ENCODE measurements at places on chromosomes 2 and 18.

GRCh38 chr18:45161850-45162249 lies 453.4 kb upstream of the SLC14A2 start:
- DNase-seq = no peak

- DNase-seq = no peak
These were observed 36.4 kb upstream of the GAREM1 start for GRCh38 chr18:32507093-32507492.

DNA sequence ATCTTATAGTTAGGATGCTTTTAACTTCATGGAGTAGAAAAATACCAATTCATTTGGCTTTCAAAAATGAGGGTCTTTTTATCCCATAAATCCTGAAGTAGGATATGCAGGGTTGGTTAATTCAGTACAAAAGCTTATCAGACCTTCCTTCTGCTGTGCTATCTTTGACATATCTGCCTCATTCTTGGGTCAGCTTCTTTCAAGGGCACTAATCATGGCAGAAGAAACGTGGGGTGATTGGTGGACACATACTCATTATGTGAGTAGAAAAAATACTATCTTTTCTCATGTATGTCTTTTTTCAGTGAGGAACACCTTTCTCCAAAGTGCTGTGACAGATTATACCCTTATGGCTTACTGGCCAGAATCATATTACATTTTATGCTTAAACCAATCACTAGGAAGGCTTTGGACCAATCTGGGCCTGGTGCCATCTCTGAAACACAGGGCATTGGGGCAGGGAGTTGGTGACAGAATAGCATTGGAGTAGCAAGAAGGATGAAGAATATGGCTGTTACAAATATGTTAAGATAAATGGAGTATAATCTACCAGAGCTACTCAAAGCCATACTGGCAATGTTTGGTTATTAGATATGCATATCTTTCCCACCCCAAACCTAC lies 10.1 kb downstream of the UGP2 start:
- DNase-seq = no peak

DNA sequence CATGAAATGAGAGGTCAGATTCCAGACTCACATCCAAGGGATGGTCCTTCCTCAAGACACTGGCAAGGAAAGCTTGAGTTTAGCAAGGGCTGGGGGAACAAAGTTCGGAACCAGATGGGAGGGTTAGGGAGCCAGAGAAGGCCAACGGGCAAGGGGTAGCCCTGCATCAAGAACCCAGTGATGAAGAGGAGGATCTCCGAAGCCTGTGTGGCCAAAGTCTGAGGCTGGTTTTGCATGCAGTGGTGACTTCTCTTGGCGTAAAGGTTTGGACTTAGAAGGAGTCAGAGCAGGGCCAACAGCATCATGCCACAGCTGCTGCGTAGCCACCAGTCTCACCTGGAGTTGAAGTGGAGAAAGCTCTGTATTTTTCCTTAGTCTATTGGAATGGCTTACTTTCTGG lies 123.5 kb upstream of the ALPP start:
- DNase-seq = no peak

DNA sequence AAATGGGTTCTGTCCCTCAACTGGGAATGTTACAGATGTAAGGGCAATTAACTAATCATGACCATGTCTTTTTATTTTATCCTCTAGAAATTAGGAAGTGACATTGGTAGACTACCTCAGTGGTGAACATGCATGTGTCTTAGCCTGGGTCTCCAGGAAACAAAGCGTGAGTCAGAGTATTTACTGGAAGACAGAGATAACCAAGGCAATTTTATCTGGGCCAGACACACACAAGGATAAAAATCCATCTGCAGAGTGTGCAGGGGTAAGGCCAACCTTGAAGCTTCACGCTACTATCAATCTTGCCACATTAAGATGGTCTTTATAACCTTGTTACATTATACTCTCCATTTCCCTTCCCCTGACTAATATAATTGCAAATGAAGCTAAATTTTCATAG lies 487.5 kb downstream of the SUCLG1 start:
- DNase-seq = no peak

GRCh38 chr2:203900253-203900652 lies 32.7 kb downstream of the CTLA4 start:
- DNase-seq = no peak

- no peak for DNase-seq
These were observed 11.9 kb downstream of the WDR43 start for GRCh38 chr2:28906376-28906775.

DNA sequence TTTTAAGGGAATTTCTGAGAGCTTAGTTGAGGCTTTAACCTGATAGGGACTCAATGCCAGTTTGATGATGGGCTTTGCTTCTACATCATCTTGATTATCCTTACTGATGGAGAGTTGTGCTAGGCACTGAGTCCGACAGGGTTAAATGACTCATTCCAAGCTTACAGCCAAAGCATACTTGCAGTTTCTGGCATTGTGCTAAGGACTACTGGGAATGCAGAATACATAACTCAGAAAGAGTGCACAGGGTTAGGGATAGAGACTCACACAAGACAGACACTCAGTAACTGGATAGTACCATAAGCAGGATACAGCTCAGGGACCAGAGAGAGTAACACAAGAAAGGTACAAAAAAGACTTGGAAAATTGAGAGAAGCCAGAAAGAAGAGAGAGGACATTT lies 94.1 kb upstream of the SLC14A2 start:
- peak; percentile 22 for DNase-seq

GRCh38 chr2:149808556-149808955 lies 221.0 kb upstream of the MMADHC start:
- no peak for DNase-seq

GRCh38 chr2:138531913-138532312 lies 30.3 kb downstream of the SPOPL start:
- no peak for DNase-seq

- no peak for DNase-seq
These were observed 337.0 kb downstream of the RAD51AP2 start for GRCh38 chr2:17181051-17181752.

GRCh38 chr2:83282043-83282795 lies 1176.9 kb downstream of the SUCLG1 start:
- DNase-seq = no peak

DNA sequence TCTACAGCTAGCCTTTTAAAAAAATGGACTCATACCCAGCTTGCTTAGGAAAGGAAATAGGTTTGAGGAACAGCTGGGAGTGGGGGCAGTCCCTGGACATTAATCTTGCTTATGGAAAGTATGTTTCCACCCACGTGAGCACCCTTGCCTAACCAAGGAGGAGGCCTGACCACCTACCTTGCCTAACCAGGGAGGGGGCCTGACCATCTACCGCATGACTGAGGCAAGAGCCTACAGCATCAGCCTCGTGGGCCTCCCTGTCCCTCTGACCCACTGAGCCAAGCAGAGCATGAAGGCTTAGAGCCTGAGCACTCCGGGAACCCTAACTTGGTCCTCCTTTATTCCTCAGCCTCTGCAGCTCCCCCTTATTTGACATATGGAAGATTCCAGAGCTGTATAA lies 20.2 kb downstream of the PRKAG3 start:
- no peak for DNase-seq

- no peak for DNase-seq
These were observed 127.9 kb downstream of the EVA1A start for GRCh38 chr2:75432761-75433361.

- peak; percentile 79 for DNase-seq
These were observed at the start of gene SP110 for GRCh38 chr2:230219419-230220331. Gene SP110 (minus strand): TSS chr2:230219984. CDS start chr2:230216927, 3,057 bp downstream.

- no peak for DNase-seq
These were observed 657 bp downstream of the ARL6IP6 start for GRCh38 chr2:152718909-152719645.

DNA sequence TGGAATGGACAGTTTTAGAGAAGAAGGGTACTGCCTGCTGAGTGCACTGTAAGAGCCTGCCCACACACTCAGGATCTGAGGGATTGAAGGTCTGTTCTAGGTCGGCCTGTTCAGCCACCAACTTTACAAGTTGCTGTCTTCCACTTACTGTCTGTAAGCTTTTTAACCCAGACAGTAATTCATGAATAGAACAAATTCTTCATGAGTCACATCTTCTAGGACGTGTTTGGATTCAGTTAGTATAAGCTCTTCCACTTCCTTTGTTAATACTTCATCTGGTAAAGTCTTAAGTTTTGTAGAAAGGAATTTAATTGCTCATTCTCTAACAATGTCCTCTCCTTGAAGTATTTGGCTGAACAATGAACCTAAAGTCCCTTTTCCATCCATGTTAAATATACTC lies 74.6 kb downstream of the PDE11A start:
- DNase-seq = no peak

DNA sequence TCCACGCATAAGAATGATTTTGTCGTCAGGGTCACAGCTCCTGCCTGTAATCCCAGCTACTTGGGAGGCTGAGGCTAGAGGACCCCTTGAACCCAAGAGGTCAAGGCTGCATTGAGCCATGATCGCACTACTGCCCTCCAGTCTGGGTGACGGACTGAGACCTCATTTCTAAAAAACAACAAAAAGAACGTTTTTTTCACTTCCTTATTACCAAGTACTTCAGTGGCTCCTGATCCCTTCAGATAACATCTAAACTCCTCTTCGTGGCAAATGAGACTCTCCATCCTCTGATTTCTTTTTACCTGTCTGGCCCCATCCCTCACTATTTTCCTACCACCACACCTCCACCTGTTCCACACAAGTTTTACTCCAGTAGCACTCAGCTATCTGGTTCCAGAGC lies 105.4 kb upstream of the TLK1 start:
- no peak for DNase-seq

- no peak for DNase-seq
These were observed 57.4 kb downstream of the MYO1B start for GRCh38 chr2:191302459-191303139.

DNA sequence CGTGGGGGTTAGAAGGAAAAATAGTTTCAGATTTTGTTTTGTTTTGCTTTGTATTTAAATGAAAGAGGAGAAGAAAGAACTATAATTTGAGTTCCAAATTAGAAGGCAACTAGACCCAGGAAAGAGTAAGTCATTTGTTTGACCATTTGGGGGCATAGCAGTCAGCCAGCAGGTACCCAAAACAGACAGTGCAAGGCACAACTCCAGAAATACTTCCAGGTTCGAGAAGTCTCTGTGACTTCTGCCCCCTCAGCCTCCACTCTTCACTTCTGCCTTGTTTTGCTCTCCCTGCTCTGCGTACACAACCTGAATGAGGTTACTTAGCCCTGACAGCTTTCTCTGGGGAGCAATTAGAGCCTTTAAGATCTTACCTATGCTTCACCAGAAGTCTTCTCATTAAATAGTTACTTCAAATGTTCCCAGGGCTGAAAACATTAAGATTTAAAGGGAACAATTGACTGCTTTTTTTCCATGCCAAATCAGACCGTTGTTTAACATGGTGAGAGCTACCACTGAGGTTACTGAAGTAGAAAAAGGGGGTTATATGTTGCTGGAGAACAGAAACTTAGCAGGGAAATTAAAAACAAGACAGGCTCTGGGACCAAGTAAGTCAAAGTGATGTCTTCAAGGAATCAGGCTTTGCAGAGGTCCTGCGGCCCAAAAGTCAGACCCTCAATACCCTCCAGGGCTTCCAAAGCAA lies 216.9 kb downstream of the BCL11A start:
- no peak for DNase-seq

- DNase-seq = no peak
These were observed 478.5 kb downstream of the LRP1B start for GRCh38 chr2:141652308-141652707.

- no peak for DNase-seq
These were observed 29.5 kb downstream of the MBOAT2 start for GRCh38 chr2:8974016-8974415.

DNA sequence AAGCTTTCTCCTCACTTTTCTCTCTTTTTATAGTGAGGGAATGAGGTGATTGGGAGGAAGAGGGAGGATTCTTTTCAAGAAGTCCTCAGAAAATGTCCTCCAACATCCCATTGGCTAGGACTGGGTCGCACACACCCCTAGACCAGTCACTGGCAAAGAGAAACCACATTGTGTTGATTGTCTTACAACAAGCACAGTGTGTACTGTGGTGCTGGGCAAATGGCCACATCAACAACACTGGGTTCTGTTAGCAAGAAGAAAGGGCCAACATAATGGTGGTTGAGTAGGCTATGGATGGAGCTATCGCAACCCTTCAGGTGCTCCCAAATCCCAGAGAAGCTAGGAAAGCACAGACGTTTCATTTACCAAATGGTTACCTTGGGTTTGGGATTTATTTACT lies 18.7 kb upstream of the PTPN4 start:
- DNase-seq = no peak

DNA sequence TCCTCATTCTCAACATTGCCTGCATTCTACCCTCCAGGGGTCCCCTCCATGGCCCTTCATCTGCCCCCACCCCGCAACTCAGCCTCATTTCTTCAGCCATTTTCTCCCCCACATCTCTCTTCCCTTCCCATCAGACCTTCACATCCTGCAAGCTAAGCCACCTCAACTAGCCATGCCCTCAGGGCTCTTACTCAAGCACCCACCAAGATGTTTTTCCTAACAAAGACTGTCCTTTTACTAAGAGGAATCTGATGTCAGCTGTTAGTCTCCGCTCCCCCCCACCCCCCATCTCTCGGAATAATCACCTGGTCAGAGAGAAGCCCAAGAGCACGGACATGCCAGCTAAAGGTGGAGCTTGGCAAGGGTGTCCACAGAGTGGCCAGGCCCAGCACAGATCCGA lies 4.7 kb upstream of the CAPN10 start:
- no peak for DNase-seq

GRCh38 chr2:120246546-120247300 lies 5.9 kb upstream of the RALB start:
- DNase-seq = no peak

DNA sequence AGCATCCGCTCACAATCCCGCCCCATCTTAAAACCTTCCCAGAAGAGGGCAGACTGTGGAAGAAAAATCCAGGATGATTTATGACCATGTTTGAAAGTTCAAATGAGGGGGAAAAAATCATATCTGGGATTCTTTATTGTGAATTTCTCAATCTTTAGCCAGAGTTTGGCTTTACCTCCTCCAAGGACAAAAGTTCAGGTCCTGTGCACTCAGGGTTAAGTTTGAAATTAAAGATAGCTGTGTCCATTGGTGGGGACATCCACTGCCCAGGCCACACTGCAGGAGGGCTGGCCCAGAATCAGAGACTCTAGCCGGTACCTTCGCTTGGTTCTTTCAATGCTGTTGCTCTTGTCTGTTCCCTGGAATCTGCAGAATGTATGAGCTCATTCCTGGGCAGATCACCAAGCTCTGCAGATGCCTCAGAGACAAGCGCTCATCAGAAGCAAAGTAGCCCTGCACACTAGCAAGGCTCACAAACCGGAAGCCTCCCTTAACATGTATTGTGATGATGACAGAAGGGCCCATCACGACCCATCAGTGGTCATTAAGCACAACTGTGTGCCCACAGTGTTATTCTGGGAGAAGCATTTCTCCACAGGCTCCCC lies 375.3 kb upstream of the KLHL29 start:
- no peak for DNase-seq

Data from amniotic stem cell (primary cell).